ENCODE measurements at places on chromosomes 2 and 18.

DNA sequence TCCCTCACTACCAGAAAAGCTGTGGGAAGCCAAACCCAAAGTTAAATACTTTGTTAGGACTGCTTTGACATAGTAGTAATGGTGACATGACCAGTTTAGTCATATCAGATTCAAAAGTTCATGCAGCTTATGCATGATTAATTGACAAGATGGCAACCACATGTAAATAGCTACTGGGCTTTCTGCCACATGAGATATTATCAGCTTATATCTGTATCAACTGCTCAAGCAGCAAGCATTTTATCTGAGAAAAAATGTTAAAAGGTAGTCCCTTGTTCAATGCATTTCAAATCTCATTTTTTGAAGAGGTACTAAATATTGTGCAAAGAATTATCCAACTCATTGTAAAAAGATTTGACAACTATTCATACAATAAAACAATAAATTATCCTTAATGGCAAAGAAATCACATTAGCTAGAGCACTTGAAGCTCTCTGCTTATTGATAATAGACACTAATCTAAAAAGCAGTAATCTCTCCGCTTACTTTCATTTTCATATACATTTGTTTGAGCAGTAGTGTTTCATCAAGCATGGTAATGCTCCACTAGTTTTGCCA lies 993.6 kb upstream of the NXPH2 start:
- DNase-seq, result no peak

DNA sequence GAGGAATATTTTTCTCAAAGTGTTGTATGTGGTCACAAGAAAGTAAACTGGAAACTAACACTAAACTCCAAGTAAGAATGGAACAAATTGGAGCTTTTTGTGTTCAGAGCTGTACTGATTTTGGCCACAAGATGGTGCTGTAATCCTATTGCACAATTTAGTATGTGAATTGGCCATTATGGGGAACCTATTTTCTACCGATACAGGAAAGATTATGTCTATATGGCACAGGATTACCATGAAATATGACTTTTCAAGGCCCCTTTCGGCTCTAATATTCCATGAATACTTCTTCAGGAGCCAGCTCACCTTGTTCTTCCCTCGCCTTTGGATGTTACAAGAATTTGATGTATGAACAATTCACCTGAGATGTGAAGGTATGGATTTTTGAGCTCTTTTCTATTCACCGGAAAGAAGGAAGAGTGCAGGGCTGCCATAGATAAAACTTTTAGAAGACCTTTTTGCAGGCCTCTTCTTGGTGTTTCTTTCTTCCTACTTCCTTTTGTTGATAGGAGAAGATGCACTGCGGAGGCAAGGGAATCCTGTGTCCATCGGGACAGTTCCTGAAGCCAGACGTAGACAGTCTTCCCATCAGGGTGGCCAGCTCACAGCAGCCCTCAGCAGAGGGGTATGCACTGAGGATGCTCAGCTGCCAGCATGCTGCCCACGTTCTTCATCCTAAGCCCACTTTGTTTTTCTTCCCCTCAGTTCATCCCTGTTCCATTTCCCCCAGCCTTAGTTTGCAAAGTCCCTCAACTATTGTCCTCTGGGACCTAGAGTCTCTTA lies 13.3 kb downstream of the MRPL44 start:
- DNase-seq, result peak; percentile 46

GRCh38 chr18:28175930-28176697 lies 816 bp downstream of the CDH2 start:
- no peak for DNase-seq

DNA sequence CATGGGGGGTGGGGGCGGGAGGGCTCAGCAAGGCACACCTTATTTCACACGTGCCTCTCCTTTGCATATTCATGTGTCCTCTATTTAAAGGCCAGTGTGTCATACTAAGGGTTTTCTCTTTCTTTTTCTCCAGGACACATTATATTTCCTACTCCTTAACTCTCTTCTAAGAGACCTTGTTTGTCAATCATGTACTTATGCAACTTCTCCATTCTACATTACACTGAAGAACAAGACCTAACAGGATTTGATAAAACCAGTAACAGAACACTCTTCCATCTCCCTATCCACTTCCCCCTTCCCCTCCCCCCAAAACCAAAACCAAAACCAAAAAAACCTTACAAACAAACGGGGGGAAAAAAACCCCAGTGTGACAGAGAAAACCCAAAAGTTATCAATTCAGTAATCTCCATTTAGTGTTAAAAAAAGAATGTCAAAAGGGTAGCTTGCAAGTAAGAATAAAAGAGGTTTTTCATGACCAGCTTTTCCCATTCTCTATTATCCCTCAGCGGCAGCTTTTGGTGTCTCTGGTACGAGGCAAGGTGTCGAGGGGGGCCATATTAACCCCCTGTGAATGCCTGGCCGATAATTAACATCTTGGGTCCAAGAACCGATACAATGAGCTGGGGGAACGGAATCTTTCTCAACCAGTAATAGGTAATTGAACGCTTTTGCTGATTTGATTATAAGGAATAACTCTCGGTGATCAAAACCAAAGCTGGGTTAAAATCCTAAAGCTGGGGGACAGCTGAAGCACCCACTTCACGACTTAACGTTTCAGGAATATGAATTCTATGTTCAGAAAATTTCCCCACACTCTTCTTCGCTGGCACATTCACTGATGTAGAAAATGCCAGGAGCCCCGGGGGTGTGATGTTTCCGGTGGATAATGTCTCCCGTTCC lies 191.0 kb upstream of the TCF4 start:
- peak; percentile 18 for DNase-seq

GRCh38 chr2:102886216-102886893 lies 124.5 kb downstream of the TMEM182 start:
- no peak for DNase-seq

GRCh38 chr2:71453404-71454220 lies at the start of gene DYSF:
DYSF (plus strand) TSS chr2:71453561.
- DNase-seq, result no peak

- DNase-seq, result no peak
Measured at GRCh38 chr2:169315357-169315756, 47.0 kb downstream of the LRP2 start.

GRCh38 chr2:86000131-86000937 lies 105.4 kb downstream of the POLR1A start:
- no peak for DNase-seq

GRCh38 chr18:79186649-79187048 lies 117.5 kb downstream of the ATP9B start:
- DNase-seq, result no peak

DNA sequence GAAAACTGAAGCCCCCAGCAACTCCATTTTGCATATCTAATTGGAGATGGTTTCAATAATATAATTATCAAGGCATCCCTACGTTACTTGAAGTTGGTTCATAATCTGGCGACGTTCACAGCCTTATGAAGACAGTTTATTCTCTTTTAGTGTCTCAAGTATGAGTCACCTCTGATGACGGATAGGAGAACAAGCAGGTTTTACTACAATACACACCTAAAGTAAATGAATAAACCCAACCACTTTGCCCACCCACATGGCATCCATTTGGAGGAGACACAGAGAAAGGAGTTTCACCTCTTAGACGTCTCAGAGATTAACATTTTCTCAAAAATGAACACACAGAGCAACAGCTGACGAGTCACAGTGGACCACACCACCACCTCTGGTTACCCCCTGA lies 40.8 kb downstream of the BCL11A start:
- DNase-seq, result no peak

DNA sequence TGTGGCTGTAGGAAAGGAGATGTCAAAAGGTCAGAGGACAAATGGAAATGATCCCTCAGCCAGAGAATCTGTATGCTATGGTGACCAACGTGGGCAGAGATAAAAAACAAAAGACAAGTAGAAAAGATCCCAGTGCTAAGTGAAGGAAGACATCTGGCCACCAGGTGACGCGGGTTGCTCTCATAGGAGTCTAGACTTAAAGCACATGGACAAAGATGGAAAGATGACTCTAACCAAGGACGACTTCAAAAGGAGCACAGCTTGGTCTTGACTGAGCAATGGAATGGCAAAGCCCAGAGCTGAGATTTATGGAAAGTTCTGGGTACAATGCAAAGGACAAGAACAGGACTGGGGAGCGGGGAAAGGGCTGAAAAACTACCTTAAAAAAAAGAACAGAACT lies 96.8 kb downstream of the CLIP4 start:
- DNase-seq, result no peak

- DNase-seq, result no peak
Measured at GRCh38 chr2:97654791-97655190, 8.9 kb downstream of the COX5B start.

DNA sequence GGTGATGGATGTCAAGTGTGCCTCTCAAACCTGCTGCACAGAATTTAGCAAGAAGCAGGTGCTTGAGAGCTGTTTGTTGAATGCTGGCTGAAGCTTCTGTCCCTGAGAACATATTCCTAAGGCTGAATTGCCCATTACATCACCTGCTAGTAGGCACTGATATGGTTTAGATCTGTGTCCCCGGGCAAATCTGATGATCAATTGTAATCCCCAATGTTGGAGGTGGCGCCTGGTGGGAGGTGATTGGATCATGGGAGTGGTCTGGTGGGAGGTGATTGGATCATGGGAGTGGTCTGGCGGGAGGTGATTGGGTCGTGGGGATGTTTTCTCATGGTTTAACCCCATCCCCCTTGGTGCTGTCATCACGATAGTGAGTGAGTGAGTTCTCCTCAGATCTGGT lies 128.0 kb downstream of the HRH4 start:
- DNase-seq, result no peak

DNA sequence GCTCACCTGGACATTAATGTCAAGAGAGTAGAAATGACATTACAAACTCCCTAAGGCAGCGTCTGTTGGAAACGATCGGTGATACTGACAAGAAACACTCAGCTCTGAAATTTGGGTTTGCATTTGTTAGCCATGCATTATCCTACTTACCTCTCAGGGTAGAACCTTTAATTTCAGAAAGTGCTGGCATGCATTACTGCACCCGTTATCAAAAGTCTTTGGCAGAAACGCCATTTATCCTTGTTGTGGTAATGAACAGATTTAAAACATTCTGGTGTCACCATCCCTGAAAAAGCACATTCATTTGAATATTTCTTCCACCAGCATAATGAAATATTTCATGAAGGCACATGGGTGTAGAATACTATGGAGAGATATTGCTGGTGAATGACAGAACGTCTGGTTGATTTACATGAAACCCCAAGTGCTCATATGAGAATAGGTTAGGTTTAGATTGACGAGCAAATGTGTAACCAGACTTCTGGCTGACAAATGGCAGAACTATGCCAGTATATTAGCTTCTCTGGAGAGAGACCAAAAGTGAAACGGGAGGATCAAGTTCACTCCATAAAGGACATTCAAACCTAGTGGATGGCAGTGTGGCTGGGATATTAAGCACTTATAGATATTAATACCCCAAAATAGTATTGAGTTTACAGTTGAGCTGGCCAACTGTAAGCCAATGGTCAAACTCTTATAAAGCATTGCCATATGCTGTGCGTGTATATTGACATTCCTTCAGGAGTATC lies 53.5 kb upstream of the ITGB6 start:
- no peak for DNase-seq

DNA sequence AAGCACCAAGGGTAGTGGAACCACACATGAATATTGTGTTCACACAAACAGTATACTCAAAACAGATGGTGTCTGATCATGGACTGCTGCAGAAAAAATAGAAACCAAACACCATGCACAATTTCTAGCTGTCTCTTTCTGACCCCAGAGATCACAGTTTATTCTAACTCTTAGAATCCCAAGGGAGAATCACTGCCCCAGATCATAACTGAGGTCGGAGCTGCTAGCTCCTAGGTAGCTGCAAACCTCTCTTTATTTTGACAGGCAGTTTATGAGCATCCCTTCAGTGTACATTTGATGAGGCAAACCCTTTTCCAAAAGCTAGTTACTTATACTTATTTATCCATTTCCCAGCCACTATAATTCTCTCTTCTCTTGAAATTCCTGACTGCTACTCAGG lies 439.1 kb upstream of the HNMT start:
- DNase-seq, result no peak

GRCh38 chr18:50928551-50928950 lies 39.3 kb upstream of the ELAC1 start:
- DNase-seq, result no peak

DNA sequence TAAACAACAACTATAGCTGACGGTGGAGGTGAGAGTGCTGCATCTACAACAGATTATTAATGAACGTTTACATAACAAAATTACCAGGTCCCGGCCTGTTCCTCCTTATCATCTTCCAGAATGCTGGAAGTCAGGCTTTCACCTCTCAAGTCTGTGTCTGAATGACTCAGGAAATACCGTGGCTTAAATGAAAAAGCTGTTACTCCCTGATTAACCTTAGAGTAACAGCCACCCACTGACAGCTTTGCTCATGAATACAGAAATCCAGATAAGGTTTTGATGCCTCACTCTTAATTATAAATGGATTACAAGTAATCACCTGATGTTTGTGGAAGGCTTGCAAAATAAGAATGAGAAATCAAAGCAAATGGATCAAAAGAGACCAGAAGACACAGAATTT lies 885.3 kb upstream of the CELF4 start:
- DNase-seq, result no peak

- no peak for DNase-seq
Measured at GRCh38 chr2:234998404-234999211, 46.8 kb downstream of the SH3BP4 start.

DNA sequence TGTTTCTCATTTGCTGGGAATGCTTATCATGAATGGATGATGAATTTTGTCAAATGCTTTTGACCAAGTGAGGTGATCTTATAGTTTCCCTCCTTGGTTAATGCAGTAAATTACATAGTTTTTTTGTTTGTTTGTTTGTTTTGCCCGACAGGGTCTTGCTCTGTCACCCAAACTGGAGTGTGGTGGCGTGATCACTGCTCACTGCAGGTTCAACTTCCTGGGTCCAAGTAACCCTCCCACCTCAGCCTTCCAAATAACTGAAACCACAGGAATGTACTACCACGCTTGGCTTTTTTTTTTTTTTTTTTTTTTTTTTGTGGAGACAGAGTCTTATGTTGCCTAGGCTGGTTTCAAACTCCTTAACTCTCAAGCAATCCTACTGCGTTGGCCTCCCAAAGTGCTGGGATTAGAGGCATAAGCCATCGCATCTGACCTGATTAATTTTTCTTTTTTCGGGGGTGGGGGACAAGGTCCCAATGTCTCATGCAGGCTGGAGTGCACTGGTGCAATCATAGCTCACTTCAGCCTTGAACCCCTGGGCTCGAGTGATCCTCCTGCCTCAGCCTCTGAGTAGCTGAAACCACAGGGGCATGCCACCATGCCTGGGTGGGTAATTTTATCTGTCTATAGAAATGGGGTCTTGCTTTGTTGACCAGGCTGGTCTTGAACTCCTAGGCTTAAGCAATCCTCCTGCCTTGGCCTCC lies 48.6 kb downstream of the SMAD2 start:
- DNase-seq, result no peak
